Stimulated activated CD4-positive, alpha-beta T cell treated with anti-CD3 and anti-CD28 coated beads, Interleukin-4, amount 100 ng/mL, for 1 hour (primary cell): ENCODE measurements at places on chromosomes 7 and 10.

DNA sequence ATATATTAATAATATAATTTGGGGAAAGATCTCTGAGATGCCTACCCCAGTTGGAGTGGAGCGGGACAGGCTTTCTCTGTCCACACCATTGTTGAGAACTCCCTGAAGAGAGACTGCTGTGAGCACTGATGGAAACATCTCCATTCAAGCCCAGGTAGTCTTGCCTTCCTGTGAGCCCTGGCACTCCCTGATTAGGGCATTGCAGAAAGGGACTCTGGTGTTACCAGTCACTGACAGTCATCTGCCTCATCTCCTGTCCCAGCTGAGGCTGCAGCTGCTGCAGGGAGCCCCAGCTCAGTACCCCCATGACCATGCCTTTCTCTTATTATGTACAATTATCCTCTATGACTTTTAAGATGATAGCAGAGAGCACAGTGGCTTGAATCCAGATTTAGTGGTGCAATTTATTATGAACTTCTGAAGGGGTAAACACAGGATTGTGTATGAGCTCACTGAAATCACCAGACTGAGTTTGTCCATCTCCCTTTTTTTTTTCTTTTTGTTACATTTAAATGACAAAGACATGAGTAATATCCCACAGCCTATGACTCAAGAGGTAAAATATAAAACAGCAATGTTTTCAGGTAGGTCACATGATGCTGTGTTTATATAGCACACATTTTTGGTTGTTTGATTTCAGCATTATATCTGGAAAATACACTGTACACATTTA is 236.9 kb downstream of the SLC25A13 start:
- no peak for DNase-seq

- no peak for DNase-seq
Measured at GRCh38 chr7:151372612-151373265, 31.1 kb downstream of the NUB1 start.

DNA sequence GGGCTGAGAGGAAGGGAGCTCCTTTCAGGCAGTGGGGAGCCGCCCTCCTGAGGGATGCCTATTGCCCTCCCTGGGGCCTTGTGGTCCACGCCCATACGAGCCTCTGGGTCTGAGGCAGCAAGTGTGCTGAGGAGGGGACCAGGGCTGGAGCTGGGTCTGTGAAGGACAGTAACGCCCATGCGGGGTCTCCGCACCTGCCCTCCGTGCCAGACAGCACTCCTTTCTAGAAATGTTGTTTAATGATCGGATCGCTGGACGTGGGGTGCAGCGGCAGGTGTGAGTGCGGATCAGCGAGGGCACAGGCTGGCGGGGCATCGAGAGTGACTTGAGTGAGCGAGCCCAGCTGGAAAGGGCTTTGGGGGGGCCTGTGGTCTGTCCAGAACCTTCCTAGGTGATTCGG is 70.1 kb downstream of the ELFN1 start:
- DNase-seq = no peak

DNA sequence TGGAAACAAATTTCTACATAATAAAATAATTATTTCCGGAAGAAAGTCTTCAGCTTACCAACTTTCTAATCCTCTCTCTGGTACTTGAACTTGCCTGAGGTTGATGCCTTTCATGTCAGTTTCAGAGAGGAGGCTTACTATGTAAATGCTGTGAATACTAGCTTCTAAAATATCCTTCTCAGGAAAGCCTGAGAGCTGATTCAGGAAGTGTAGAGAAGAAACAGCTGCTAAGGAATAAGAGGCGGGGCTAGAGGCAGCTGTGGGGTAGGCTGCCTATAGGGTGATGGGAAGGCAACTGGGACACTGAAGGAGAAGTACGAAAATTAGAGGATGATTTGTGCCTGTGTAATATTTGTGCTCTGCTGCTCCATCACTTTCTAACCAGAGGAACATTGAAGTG is 69.3 kb downstream of the AVL9 start:
- no peak for DNase-seq

GRCh38 chr10:133616371-133617130 is 10.0 kb downstream of the FRG2B start:
- DNase-seq = no peak

DNA sequence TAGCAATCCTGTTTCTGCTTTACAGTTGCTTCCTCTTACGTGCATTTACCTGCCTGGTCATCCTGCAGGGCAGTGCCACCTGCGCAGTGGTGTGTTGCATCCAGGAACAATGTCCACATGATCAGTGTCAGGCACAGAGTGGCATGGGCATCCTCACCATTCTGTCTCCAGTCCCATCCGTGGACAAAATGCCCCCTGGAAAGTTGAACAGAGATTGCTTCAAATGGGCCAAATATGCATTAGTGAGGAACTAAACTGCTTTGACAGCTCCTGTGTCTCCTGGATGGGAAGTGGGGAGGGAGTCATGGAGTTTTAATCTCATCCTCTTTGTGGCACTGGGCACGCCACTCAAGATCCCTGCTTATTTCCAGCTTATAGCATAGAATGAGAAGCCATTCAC is 151.8 kb downstream of the DPP6 start:
- DNase-seq = no peak

- DNase-seq = no peak
Measured at GRCh38 chr10:86366902-86367151, 232 bp upstream of the GRID1 start.

GRCh38 chr10:59289853-59290252 is 72.5 kb downstream of the FAM13C start:
- no peak for DNase-seq

- no peak for DNase-seq
Measured at GRCh38 chr10:94006591-94007550, 13.1 kb downstream of the PLCE1 start.

GRCh38 chr10:102484021-102484420 is 18.5 kb downstream of the ACTR1A start:
- no peak for DNase-seq

GRCh38 chr7:68321076-68321639 is 1277.1 kb upstream of the AUTS2 start:
- no peak for DNase-seq

DNA sequence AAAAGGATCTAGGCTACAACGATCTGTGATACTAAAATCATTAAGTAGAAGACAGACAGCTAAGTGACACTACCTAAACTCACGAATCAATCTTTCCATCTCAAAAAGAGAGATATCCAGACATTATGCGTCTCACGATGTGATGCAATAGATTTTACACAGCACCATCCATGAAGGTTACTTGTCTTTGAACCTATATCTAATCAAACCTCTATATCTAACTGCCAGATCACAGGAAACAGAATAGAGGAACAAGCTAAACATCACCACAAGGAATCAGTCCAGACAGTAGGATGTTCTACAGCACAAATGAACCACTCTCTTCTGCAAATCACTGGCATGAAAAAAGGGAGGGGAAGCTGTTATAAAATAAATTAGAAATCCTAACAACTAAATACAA is 4.1 kb downstream of the RAPGEF5 start:
- no peak for DNase-seq

DNA sequence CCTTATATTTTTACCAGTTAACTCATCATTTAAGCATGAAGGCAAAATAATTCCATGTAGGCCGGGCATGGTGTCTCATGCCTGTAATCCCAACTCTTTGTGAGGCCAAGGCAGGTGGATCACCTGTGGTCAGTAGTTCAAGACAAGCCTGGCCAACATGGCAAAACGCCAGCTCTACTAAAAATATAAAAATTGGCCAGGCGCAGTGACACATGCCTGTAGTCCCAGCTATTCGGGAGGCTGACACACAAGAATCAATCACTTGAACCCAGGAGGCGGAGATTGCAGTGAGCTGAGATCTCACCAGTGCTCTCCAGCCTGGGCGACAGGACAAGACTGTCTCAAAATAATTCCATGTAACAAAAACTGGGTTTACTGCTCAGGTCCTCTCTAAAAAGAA is 18.3 kb downstream of the HNRNPA2B1 start:
- DNase-seq = no peak

GRCh38 chr7:148148456-148148855 is 442.1 kb upstream of the C7orf33 start:
- DNase-seq = no peak

- DNase-seq = no peak
Measured at GRCh38 chr7:22587322-22587721, 87.3 kb upstream of the STEAP1B start.

DNA sequence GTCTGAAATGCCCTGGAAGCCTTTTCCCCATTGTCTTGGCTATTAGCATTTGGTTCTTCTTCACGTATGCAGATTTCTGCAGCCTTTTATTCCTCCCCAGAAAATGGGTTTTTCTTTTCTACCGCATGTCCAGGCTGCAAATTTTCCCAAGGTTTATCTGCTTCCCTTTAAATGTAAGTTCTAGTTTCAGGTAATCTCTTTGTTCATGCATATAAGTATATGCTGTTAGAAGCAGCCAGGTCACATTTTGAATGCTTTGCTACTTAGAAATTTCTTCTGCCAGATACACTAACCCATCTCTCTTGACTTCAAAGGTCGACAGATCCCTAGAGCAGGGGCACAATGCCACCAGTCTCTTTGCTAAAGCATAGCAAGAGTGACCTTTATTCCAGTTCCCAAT is 12.3 kb downstream of the THAP5 start:
- no peak for DNase-seq

DNA sequence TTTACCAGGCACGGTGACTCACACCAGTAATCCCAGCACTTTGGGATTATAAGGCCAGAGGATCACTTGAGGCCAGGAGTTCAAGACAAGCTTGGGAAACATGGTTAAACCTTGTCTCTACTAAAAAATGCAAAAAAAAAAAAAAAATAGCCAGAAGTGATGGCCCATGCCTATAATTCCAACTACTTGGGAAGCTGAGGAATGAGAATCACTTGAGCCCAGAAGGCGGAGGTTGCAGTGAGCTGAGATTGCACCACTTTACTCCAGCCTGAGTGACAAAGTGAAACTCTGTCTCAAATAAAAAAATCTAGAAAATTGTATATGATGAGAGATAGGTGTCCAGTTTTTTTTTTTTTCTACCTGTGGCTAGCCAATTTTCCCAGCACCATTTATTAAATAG is 578.2 kb downstream of the ANKRD7 start:
- DNase-seq = no peak

DNA sequence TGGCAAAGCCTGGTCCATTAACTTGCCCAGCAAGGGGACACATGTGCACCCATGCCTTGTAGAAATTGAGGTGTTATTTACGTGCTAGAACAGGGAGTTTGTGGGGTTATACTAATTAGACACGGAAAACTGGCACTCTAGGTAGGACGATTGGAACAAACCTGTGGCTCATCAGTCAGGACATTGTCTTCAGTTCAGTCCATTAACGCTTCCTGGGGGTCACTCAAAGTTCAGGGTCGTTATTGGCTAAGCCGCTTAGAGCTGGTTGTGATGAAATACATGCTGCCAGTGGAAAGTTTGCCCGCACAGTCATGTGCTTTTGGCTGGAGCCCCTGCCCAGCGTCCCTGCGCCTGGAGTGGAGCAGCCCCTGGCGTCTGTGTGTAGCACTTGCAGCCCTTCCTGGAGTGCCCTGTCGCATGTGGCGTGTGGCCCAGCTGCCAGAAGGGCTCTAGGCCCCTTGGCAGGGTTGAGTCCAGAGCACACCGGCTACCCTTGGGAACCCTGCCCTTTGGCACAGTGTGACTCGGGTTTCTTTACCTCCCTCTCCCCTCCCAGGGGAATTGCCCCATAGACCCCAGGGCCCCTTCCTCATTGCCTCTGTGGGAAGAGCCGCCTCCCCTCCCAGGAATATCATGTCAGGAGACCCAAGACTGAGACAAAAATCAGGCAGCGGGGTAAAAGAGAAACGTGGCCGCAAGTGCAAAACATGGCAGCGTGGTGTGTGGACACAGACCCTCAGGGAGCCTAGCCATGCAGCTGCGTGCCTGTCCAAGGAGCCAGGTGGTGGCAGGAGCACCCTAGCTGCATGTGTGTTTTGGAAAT is 9.8 kb downstream of the ZNF775 start:
- DNase-seq = no peak

DNA sequence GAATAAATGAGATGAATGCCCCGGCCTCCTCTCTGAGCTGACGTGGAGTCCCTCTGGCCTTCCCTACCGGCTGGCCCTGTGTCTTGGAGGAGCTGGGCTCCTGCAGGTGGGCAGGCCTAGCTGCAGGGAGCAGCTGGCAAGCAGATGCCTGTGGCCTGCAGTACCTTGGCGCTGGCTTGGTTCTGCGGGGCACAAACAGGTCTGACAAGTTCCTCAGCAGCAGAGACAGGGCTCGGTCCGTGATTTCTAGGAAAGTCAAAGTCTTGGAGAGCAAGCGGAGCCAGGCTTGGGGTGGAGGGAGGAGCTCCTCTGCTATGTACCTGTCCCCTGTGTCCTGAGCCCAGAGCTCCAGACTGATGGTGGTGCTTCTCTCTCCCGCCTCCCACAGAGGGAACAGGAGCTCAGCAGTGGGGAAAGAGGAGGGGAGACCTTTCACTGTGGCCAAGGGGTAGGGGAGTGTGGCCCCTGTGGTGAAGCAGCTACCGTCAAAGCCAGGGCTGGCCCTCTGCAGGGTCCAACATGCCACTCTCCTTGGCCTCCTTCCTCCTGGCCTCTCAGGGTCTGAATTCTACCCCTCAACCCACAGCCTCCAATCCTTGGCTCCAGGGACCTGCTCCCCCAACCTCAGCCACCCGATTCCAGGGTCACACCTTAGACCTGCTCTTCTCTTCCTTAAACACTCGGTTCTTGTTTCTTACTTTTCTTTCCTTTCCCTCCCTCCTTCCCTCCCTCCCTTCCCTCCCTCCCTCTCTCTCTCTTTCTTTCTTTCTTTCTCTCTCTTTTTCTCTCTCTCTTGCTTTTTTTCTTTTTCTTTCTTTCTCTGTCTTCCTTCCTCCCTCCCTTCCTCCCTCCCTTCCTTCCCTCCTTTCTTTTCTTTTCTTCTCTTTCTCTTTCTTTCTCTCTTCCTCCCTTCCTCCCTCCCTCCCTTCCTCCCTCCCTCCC is 20.1 kb downstream of the MYL10 start:
- no peak for DNase-seq

GRCh38 chr7:130867581-130868136 is 133.7 kb upstream of the KLF14 start:
- no peak for DNase-seq

GRCh38 chr7:102147008-102147407 is 139.7 kb upstream of the SH2B2 start:
- DNase-seq = no peak

- no peak for DNase-seq
Measured at GRCh38 chr7:1514995-1515401, 10.8 kb upstream of the INTS1 start.

DNA sequence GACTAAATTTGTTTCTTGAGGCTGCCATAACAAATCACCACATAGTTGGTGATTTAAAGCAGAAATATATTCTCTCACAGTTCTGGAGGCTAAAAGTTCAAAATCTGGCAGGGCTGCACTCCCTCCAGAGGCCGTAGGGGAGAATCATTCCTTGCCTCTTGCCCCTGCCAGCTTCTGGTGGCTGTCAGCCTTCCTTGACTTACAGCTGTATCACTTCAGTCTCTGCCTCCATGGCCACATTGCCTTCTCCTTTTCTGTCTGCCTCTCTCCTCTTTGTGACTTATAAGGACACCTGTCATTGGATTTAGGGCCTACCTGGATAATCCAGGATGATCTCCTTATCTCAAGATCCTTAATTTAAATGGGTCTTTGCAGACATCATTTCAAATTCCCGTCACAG is 5.8 kb upstream of the LRRC4 start:
- DNase-seq = no peak

- no peak for DNase-seq
Measured at GRCh38 chr7:44486693-44487092, 3.8 kb downstream of the NUDCD3 start.
